ENCODE measurements at places on chromosomes 6 and 20. TPM values are rescaled to one million over a fixed set of nuclear protein-coding genes. Genes with fewer than 3 reads are reported as not detected.
A peak's percentile ranks its signal among the peaks of the same experiment; 100 is the strongest.

DNA sequence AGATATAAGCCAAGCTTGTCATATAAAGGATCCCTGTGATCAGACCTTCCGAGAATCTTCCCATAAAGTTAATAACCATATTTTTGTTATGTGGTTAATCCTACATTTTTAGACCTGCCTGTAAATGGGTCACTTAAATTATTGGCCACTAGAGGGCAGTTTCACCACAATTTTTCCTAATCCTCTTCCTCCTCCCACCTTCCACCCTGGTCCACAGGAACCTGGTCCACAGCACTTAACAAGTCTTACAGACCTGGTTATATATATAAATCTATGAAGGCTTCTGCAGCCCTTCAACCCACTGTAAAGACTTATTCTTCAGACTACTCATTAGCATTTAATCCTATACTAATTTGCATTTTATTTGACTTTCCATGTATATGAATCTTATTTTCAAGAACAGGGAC is 28.3 kb downstream of the MRS2 start:
- DNase-seq: peak; percentile 45

- DNase-seq: no peak
Measured at GRCh38 chr6:36519352-36519751, 27.9 kb downstream of the STK38 start.

DNA sequence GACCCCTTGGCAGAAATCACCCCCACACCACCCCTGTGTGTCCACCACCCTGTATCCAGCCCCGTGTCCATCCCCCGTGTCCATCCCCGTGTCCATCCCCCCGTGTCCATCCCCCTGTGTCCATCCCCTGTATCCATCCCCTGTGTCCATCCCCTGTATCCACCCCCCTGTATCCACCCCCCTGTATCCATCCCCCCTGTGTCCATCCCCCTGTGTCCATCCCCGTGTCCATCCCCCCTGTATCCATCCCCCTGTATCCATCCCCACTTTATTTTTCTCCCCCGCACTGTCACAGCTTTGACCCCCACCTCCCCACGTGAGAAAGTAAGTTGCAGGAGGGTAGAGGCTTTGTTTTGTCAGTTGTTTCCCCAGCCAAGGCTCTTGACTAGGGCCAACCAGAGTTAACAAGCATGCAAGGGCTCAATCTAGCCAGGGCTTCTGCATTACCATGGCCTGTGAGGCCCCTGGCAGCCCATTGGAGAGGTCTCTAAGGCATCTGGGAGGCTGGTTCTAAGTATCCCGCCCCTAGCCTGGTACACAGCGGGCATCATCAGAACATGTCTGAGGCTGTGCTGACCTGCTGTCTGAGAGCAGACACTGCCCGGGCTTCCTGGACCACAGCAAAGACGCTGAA is 18.1 kb upstream of the SIRPA start:
- peak; percentile 62 for DNase-seq

DNA sequence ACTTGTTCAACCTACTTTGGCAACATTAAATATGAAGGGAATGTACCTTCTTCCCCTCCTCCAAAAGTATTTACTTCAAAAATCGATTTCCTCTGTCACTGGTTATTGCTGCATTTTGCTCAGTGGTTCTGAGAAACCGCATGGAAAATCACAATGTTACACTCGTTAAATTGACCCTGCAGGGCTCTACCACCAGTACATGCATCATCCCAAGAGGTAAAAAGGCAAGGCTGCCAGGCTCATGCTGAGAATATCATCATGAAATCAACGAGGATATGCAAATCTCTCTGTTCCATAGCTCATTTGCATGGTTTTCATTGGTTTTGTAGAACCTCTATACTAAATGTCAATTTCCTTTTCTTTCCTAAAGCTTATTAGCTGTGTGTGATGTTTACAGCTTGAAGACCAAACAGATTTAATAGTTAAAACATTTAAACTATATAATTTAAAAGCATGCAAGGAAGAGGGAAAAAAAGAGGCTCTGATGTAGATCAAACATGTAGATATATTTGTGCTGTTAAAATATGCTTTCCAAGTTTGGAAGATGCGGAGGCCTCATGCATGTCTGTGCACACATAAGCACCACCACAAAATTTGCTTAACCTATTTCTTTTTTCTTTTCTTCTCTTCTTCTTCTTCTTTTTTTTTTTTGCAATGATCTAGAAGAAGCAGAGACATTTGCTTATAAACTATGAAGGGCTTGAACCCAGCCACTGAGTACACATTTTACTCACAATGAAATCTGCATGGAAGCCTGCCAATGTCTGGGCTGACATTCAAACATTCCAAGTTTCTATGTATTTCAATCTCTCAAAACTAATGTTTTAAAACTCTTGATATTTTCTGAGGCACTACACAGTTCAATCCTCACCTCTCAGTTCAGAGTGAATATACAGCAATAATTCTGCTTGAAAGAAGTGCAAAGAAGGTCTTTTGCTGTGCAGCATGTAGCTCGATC is 194.0 kb downstream of the GMPR start:
- no peak for DNase-seq

GRCh38 chr6:129748212-129748900 is 38.4 kb upstream of the ARHGAP18 start:
- no peak for DNase-seq

DNA sequence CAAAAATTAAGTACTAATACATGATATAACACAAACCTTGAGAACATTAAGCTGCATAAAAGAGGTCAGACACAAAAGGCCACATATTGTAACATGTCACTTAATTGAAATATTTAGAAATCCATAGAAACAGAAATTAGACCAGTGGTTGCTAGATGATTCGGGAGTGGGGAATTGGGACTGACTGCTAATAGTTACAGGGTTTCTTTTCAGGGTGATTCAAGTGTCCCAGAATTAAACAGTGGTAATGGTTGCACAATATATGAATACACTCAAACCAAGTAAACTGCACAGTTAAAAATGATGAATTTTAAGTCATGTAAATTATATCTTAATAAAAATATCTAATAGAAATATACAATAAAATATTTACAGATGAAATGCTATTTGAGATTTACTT is 174.5 kb downstream of the WDR27 start:
- DNase-seq: no peak

GRCh38 chr6:45375449-45375848 is 2.3 kb downstream of the SUPT3H start:
- DNase-seq: no peak

GRCh38 chr6:85124472-85125354 is 325.2 kb upstream of the NT5E start:
- no peak for DNase-seq

DNA sequence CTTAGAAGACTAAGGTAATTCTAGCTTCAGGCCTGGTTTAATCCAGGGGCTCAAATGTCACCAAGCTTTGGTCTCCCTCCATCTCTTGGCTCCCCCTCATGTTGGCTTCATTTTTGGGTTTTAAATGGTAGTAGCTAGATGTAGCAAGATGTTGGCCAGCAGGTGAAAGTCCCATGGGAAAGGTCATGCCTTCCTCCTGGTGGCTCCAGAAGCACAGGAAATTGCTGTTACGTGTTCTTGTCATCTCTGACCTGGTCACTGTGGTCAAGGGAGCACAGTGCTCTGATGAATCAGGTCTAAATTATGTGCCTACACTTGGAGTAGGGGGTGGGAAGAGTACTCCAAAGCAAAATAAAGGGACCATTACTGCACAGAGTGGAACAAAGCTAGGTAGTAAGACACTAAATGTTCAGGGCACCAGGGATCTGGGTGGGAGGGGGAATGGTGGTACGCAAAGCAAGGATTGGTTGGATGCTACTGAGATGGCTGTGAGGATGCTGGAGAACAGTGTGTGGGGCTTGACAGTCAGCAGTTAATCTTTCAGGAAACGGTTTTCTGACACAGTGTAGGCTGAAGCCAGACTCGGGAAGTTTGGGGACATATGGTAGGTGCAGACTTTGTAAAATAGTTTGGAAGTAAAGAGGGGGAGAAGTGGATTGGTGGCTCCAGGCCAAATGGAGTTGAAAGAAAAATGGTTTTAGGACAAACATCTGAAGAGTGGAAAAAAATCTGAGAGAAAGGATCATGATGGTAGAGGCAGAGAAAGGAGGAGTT is 30.1 kb downstream of the CDS2 start:
- peak; percentile 76 for DNase-seq

GRCh38 chr6:129725341-129725740 is 15.4 kb upstream of the ARHGAP18 start:
- DNase-seq: no peak

DNA sequence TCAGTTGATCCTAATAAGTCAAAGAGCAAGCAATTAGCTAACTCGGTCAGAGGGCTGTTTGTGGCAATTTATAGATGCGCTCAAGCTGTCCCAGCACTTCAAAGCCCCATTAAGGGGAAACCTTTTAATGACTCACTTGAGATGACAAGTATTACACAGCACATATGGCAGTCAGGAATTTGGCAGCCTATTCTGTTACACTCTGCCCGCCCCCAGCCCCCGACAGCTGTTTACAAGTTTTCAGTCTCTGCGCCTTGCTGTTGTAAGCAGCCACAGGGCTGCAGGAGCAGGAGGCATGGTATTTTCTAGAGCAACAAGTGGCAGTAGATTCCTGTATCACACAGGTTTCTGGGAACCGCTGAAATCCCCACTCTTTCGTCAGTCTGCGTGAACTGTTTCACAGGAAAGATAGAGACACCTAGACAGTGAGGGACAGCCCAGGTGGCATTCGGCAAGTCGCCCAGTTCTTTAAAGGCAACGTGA is 263.0 kb downstream of the FOXC1 start:
- peak; percentile 43 for DNase-seq

DNA sequence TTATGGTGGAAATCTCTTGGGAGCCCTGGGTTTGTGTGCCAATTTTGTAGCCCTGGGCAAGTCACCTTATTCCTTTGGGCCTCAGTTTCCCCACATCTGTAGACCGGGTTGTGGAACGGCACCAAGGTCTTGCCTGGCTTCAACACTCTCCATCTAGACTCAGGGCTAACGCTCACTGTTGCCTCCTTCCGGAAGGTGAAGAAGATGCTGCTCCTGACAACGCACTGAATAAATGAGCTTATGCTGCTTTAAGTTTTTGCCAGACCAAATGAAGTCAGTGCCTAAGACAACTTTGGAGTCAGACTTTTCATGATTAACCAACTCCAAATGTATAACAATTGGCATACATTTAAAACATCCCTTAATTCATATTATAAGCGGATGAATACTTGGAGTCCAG is 53.1 kb downstream of the PSMG4 start:
- no peak for DNase-seq

- DNase-seq: no peak
Measured at GRCh38 chr6:39577446-39578165, 147.6 kb downstream of the KIF6 start.

- no peak for DNase-seq
Measured at GRCh38 chr20:32208499-32209154, 947 bp downstream of the POFUT1 start.

- DNase-seq: no peak
Measured at GRCh38 chr20:64136004-64136710, 28.1 kb upstream of the MYT1 start.

DNA sequence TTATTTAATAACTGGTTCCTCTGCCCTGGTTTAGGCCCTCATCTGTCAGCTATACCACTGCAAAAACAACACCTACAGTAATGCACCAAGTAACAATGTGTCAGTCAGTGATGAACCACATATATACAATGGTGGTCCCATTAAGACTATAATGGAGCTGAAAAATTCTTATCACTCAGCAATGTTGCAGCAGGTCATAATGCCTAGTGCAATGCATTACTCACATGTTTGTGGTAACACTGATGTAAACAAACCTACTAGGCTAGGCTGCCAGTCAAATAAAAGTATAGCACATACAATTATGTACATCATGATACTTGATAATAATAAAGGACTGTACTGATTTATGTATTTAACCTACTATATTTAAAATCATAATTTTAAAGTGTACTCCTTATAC is 31.3 kb downstream of the RARS2 start:
- DNase-seq: no peak

DNA sequence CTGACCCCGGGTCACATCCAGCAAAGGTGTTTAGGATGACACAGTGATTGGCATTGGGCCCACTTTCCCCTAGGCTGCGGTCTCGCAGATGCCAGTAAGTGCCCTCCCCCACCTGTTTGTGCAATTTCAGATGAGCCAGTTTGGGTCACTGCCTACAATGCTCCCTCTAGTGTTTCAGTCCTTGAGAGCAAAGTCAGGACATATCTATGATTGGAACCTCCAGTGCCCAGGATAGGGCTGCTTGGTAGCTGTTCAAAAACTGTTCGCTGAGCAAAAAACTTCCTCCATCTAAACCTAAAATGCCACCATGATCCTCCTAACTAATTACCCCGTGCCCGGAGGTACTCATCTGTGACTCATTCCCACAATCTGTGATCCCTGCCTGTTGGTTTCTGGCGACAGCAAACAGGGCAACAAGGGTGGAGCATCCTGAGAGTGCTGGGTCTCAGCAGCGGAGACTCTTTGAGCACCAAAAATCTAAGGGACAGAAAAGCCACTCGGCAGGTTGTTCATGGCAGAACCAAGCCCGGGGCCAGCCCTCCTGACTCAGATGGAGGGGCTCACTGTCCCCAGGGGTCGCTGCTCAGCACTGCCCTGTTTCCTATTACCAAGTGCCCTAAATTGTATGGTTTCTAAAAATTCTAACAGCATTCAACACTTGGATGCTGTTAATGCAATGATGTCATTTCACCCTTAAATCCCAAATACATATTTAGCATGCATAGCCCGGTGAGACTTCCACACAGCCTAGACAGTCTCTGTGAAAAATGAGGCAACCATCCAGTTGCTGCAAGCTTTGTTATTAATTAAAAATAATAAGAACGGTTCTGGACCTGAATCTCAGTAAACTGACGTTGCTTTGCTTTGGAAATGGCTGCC is 5.0 kb downstream of the VSX1 start:
- DNase-seq: peak; percentile 13

DNA sequence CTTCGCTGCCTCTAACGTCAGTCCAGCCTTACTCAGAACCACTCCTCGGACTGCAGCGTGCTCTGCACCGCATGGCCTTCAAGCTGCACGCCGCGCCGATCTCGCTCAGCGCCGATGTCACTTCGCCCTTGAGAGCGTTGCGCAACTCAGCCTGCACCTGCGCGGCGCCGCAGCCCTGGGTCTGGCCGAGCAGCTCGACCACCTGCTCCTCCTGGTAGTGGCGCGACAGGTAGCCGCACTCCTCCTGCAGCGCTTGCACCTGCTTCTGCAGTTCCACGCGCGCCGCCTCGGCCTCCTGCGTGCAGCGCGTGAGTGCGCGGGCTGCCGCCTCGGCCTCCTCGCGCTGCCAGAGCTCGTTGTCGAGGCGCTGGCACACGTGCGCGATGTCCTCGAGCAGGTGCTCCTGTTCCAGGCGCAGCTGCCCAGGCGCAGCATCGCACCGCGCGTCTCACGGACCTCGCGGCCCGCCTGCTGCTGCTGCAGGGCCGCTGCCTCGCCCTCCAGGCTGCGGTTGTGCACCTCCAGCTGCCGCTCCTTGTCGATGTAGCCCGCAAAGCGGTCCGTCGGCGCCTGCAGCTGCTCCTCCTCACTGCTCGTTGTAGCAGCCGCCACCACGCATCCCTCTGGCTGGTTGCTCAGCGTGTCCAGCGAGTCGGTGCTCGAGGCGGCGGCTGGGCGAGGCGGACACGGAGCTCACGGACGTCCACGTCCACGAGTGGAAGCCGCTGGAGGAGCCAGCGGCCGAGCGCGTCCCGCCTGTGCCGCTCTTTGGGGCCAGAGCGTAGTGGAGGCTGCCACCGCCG is 380.6 kb upstream of the CHD6 start:
- DNase-seq: no peak

MPIG6B gene
- total RNA-seq: not detected

RIOK1 gene
- total RNA-seq: 16.6 TPM

ROS1 gene
- total RNA-seq: not detected

SLC13A3 gene
- total RNA-seq: under 0.01 TPM

LY6G6D gene
- total RNA-seq: not detected

CCN6 gene
- total RNA-seq: not detected

PFDN4 gene
- 70.0 TPM for total RNA-seq

MLN gene
- total RNA-seq: not detected

All from dermis microvascular lymphatic vessel endothelial cell (primary cell).